ENCODE measurements at places on chromosomes 3 and 15.
A peak's percentile ranks its signal among the peaks of the same experiment; 100 is the strongest.

- DNase-seq = no peak
Measured at GRCh38 chr3:177804646-177805045, 607.4 kb upstream of the TBL1XR1 start.

DNA sequence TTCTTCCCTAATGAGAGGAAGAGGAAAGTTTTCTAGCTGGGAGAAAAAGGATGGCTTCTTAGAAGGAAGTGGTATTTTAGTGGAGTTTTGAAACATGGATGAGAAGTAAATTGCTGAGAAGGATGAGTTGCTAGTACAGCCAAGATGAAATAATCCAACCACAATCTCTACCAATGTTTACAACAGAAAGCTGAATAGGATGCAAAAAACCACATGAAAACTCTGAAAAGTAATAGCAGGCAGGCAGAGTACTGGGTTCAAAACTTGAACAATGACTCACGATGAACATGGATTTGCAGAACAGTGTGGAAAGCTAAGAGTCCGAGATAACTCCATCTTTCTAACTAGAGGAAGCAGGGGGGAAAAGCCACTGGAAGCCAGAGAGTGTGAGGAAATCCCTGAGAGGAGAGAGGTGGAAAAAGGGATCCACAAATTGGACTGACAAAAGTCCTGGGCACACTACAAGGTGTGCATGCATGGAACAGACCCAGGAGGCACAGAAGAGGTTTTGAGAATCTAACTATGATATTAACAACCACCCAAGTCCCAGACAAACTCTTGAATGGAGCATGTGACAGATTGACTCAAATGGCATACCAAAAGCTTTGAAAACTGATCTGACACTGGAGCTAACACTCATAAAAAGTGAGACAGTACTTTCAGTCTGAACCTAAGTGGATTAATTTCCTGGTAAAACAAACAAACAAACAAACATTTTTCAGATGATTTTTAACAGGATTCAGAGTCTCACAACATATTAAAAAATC is 76.7 kb downstream of the ST6GAL1 start:
- DNase-seq = no peak

GRCh38 chr3:168186293-168186983 is 90.7 kb upstream of the GOLIM4 start:
- DNase-seq = no peak

DNA sequence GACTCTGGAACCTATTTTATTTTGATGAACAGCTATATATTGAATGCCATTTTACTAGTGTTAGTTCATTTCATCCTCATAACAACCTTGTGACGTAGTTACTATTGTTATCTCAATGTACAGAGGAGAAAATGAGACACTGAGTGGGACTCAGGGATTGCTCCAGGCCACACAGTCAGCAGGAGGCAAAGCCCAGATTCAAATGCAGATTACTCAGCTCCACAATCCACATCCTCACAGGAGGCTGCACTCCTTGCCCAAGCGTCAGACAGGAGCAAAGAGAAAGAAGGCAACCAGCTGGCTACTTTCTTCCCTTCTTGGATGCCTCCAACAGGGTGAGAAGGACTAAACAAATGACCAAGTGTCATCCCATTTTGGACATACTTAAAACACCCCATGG is 92.0 kb upstream of the CCDC54 start:
- no peak for DNase-seq

DNA sequence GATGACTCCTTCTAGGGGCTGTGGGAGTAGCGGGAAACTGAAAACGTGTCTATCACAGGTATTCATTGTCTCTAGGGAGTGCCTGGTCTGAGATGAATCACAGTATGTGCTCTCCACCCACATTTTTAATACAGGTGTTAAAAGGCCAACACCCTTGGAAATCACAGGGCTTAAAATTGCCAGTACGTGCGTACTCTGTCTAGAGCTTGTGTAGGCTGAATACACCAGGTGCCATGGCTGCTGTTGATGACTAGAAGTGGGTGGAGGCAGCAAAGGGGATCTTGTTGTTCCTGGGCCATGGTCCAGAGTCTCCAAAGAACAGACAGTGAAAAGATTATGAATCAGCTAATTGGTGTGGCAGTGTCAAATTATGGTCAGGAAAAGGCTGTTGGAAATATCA is 35.1 kb upstream of the P3H2 start:
- DNase-seq = no peak

DNA sequence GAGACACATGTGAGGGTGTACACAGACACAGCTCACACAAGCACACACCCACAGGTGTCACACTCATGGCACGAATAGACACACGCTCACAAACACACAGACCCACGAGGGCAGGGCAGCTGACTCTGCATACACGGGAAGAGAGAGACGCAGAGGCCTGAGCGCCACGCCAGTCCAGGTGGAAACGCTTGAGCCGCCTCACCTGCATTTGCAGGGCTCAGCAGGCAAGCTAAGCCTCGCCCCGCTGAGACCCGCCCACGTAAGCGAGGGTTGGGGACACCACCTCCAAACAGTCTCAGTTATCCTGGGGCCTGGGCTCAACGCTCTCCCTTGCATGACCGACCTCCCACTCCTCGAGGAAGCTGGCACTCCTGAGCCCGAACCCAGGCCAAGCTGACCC is 73.2 kb downstream of the TLE3 start:
- no peak for DNase-seq

DNA sequence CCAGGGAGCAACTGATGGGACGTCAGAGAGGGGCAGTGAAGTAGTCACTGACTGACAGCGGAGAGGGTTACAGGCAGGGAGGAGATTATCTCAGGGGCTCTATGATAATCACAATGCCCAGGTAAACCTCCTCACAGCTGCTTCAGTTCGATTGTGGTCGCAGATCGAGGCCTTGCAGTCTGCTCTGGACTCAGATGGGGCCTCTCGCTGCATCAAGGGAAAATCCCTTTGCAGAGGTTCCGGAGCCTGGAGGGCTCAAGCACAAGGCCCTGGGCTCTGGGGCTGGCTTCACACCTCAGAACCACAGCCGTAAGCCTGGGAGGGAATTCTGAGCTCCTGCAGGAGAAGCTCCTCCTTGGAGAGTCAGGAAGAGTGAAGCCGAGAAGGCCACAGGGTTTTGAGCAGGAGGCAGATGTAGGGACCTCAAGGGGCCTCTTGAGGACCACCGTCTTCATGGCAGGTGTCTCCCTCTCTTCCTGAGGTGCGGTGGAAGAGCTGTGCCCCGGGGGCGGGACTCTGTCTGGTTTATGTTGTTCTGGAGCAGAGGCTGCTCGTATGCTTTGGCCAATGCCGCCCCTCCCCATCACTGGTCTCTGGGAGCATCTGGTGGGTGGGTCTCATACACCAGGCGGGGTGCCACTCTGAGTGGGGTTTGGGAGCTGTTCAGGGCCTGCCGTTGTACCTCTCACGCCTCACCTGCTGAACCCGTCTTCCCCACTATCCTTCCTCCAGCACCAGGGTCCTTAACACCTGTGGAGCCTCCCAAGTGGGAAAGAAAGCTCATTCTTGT is 19.5 kb upstream of the SNRPA1 start:
- DNase-seq = no peak

DNA sequence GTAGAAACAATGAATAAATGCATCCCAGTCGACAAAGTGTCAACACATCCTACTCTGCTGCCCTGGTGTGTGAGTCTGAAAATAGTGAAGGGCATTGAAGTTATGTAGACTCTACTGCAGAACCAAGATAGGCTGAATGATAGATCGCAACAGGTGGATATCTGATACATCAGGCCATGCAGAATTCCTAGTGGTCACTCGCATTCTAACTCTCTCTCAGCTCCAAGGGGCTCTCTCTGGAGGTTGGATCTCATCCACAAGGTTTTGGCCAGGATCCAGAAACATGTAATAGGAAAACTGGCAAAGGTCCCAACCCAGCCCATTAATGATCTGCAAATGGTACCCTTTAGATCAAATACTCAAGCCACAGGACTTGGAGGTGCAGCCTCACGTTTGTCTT is 514.1 kb downstream of the MAGI1 start:
- peak; percentile 77 for DNase-seq

DNA sequence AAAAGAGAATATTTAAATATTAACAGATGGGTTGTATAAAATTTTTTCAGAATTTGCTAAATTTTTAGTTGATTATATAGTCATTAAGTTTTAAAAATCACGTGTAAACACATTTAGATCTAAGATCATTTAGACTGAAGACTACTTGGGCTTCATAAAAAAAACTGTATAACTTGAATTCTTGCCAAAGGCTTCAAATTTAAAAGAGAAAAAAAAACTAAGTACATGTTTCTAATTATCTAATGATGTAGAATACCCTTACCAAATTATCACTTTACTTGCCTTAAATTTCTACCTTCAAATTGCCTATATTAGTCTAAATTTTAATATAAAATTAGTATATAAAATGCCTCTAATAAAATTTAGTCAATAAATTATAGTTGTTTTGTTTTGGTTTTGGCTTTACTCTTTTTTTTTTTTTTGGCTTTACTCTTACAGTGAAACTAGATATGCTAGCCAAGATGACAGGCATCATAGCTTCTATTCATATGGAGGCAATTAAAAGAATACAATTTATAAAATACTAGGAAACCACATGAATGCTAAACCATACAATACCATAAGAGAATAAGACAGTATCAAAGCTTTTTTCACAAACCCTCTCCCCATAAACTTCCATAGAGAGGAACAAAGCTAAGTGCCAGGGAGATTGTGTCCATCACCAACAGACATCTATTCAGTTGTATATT is 183.1 kb upstream of the KCNMB2 start:
- peak; percentile 4 for DNase-seq

DNA sequence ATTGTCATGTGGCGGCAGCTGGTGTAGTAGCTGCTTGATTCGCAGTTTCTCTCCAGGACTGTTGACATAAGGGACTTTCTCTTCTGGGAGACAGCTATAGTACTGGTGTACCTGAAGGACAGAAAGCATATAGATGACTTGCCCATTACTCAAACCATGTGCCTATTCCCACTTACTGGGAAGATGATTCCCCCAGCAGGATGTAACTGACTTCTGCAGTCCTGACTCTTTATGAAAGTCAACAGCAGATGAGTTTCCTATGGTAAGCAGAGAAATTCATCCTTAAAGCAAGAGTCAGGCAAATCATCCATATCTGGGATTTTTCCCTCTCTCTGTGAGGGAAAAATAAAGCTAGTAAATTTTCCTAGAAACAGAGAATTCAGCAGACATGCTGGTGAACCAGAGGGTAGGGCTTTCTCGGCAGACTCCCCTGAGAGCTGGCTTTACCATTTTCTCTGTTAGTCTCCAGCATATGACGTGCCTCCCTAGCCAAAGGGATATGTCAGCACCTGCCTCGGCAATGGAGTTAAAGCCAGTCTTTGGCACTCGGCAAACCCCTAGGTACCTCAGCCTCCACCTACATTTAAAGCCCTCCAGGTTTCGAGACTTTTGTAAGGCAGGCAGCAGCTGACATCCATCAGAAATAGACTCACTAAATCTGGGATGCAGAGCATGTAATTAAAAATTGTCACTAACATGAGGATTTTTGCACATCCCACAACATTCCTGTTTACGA is 62.1 kb downstream of the PRICKLE2 start:
- no peak for DNase-seq

GRCh38 chr3:110615454-110615853 is 456.2 kb upstream of the NECTIN3 start:
- no peak for DNase-seq

- DNase-seq = no peak
Measured at GRCh38 chr15:34311563-34311962, 26.0 kb downstream of the SLC12A6 start.

DNA sequence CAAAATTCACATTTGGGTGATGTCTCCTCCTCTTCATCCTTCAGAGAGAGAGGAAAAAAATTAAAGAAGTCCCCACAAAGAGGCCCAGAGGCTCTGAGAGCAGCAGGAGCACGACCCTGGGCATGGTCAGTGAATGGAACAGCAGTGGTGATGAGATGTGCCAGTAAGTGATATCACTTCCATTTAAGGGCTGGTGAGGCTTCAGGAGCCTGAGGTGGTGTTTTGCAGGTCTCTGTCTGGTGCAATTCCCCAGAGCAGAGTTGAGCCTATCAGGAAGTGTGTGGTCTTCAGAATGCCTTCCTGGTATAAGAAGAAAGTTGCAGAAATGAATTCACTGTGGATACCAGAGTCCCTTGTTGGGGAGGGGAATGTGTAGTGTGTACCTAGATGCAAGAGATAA is 21.4 kb downstream of the ERICH6 start:
- DNase-seq = no peak

- DNase-seq = no peak
Measured at GRCh38 chr15:49832511-49832910, 211.7 kb downstream of the DTWD1 start.

DNA sequence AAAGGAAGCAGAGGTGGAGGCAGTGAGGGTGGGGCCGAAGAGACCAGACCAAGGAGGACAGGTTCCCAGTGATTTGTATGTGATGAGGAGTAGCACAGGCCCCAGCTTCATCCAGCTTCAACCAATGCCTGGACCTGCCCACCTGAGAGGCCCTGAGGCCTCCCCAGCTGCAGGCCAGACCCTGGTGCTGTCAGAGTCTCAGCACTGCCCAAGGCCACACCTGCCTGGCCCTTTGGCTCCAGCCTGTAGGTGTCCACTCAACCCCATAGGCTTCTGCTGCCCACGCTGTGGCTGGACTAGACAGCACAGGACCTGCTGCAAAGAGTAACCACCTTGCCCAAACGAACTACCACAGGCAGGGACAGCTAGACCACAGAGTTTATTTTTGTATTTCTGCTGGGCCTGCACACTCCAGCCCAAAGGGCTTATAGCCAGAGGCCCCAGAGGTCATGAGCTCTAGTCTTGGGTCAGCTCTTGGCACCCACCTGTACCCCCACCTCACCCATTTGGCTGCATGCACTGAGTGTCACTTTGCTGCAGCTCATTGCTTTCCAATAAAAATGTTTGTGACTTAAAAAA is 81.9 kb upstream of the CDV3 start:
- peak; percentile 66 for DNase-seq

DNA sequence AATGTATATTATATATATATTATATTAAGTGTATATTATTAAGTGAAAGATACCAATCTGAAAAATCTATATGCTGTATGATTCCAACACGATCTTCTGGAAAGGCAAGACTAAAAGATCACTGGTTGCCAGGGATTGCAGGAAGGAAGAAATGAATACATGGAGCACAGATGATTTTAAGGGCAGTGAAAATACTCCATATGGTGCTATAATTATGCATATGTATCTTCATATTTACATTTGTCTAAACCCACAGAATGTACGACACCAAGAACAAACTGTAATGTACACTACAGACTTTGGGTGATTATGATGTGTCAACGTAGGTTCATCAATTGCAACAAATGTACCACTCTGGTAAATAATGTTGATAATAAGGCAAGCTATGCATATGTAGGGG is 194.7 kb upstream of the MME start:
- no peak for DNase-seq

GRCh38 chr15:31280046-31280830 is 46.4 kb upstream of the KLF13 start:
- DNase-seq = no peak

DNA sequence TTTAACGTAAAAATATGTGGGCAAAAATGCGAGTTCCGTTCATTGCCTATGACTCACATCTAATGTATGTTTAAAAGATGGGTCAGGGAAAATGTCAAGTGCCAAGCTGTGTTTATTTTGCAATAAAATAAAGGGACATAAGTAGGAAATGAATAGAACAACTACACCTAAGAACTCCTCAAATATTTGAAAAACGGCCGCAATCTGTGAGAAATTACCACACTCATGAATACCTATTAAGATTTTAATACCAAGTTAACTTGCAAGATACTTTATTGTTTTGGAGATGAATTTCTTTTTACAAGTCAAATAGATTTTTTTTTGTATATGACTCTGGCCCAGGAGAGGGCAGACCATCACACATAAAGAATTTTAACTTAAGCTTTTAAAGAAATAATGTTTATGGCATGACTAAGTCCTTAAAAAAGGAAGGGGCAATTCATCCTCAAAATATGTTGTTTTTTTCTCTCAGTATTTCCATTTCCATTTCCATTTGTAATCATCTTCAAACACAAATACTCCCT is 152.7 kb downstream of the SUCNR1 start:
- peak; percentile 31 for DNase-seq
